ENCODE measurements at places on chromosomes 5 and 9. TPM values are rescaled to one million over a fixed set of nuclear protein-coding genes. Genes with fewer than 3 reads are reported as not detected.
A peak's percentile ranks its signal among the peaks of the same experiment; 100 is the strongest.

AUH gene
- 40.6 TPM for total RNA-seq

SEMA5A gene
- 55.3 TPM for total RNA-seq

SLC1A1 gene
- total RNA-seq = 8.5 TPM

MELK gene
- 0.60 TPM for total RNA-seq

PALM2AKAP2 gene
- 9.0 TPM for total RNA-seq

POLR1E gene
- 22.1 TPM for total RNA-seq

PCDHB1 gene
- 0.21 TPM for total RNA-seq

FBP2 gene
- total RNA-seq = not detected

- no peak for DNase-seq
- H3K4me3 ChIP-seq = no peak overlapping the region
- H3K36me3 ChIP-seq = no peaks in the 10 kb centered on the region
- no peaks in the 10 kb centered on the region for H3K27me3 ChIP-seq
Measured at GRCh38 chr5:9288234-9288633, 257.6 kb downstream of the SEMA5A start.

- peaks cover 13% of the 10 kb centered on the region for H3K4me1 ChIP-seq
- DNase-seq = peak; percentile 21
- H3K27me3 ChIP-seq = no peaks in the 10 kb centered on the region
- H3K4me3 ChIP-seq = no peak overlapping the region
- H3K36me3 ChIP-seq = no peaks in the 10 kb centered on the region
- H3K27ac ChIP-seq = no peak overlapping the region
Measured at GRCh38 chr5:158525663-158526062, 574.1 kb downstream of the EBF1 start.

DNA sequence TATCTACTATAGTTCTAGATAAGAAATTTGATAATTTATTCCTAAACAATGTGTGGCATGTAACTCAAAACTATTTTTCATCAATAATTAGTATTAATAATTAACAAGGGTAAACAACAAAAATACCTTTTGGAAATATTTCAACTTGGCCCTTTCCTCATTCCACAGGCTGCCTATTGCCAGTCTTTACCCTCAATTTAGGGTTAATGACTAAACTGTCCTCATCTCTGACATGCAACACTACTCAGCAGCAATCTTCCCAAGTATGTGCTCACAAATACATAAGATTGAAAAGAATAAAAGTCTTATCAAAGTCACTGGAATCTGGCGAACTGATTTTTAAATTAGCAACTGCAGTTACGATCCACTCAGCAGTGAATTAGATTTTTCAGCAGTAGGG, 153.6 kb downstream of the GLIS3 start:
- no peaks in the 10 kb centered on the region for H3K27me3 ChIP-seq
- no peak overlapping the region for H3K4me3 ChIP-seq
- H3K27ac ChIP-seq = no peak overlapping the region
- no peaks in the 10 kb centered on the region for H3K4me1 ChIP-seq
- DNase-seq = no peak

DNA sequence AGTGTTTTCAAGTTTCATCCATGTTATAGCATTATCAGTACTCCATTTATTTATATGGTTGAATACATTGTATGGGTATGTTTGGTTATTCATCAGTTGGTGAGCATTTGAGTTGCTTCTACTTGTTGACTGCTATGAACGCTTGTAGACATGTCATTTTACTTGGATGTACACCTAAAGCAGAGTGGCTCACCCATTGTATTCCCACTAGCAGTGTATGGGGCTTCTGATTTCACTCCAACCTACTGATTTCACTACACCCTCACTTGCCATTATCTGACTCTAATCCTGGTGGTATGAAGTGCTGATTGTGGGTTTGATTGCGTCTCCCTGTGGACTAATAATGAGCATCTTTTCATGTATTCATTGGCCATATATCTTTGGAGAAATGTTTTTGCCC, 9.5 kb downstream of the NPM1 start:
- no peaks in the 10 kb centered on the region for H3K36me3 ChIP-seq
- H3K27ac ChIP-seq = no peak overlapping the region
- no peaks in the 10 kb centered on the region for H3K4me1 ChIP-seq
- no peak for DNase-seq
- no peak overlapping the region for H3K4me3 ChIP-seq

DNA sequence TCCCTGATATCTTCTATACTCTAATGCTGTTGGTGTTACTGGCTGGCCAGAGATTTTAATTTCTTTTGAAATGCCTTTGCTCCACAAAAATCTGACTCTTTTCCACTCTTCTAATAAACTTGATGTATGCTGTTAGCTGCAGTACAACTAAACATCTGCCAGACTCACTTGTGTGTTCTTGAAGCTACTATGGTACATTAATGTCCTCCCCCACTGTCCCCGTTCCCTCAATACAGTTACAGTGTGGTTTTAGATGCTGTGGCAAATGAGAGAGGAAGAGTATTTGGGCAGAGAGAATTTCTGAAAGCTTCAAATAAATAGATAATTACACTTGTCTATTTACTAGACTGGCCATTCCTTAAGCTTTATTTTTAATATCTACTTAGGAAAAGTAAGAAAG, 18.3 kb upstream of the ERAP1 start:
- no peak overlapping the region for H3K27ac ChIP-seq
- no peak for DNase-seq
- no peaks in the 10 kb centered on the region for H3K36me3 ChIP-seq
- no peaks in the 10 kb centered on the region for H3K4me1 ChIP-seq

- H3K4me1 ChIP-seq = peaks cover 5% of the 10 kb centered on the region
- no peak overlapping the region for H3K27ac ChIP-seq
- no peaks in the 10 kb centered on the region for H3K27me3 ChIP-seq
- DNase-seq = no peak
- H3K4me3 ChIP-seq = no peak overlapping the region
- no peaks in the 10 kb centered on the region for H3K36me3 ChIP-seq
Measured at GRCh38 chr9:14441976-14442651, 128.2 kb upstream of the NFIB start.

DNA sequence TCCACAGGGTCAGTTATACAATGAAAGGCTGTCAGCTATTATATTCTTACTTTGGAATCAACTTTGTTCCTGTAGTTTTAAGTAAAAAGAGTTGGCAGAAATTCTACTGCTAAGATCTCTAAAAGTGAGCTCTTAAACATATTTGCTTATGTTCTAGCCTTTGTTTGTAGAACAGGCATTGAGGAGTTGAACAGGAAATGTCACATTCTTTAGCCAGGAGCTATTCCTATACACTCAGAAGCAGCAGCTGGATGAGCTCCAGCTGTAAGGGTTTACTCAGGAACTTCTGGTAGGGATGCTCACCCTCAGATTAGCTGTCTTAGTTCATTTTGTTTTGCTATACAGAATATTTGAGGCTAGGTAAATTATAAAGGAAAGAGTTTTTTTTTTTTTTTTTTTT, 22.4 kb upstream of the SPINK14 start:
- H3K36me3 ChIP-seq = no peaks in the 10 kb centered on the region
- DNase-seq = no peak
- H3K27me3 ChIP-seq = no peaks in the 10 kb centered on the region
- H3K4me1 ChIP-seq = no peaks in the 10 kb centered on the region

DNA sequence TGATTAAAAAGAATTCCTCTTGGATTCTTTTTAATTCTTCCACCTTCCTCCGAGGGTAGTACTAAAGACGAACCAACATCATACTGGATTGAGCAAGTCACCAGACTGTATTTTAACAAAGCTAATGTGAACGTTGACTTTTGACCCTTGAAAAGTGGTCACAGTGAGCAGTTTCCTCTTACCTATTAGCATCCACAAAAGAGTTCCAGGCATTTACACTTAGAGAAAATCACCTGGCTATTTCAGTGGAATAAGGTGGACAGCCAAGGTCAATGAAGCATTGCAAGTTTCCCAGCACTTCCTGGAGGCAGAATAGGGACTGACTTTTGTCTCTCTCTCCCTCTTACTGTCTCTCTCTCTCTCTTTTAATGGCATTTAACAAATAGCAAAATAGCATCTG, 145.1 kb upstream of the DAB2 start:
- no peak overlapping the region for H3K4me3 ChIP-seq
- no peak for DNase-seq
- no peaks in the 10 kb centered on the region for H3K4me1 ChIP-seq
- H3K27me3 ChIP-seq = no peaks in the 10 kb centered on the region

GRCh38 chr9:80615964-80616363, 1044.2 kb downstream of the TLE4 start:
- no peaks in the 10 kb centered on the region for H3K36me3 ChIP-seq
- no peak overlapping the region for H3K27ac ChIP-seq
- H3K27me3 ChIP-seq = no peaks in the 10 kb centered on the region

DNA sequence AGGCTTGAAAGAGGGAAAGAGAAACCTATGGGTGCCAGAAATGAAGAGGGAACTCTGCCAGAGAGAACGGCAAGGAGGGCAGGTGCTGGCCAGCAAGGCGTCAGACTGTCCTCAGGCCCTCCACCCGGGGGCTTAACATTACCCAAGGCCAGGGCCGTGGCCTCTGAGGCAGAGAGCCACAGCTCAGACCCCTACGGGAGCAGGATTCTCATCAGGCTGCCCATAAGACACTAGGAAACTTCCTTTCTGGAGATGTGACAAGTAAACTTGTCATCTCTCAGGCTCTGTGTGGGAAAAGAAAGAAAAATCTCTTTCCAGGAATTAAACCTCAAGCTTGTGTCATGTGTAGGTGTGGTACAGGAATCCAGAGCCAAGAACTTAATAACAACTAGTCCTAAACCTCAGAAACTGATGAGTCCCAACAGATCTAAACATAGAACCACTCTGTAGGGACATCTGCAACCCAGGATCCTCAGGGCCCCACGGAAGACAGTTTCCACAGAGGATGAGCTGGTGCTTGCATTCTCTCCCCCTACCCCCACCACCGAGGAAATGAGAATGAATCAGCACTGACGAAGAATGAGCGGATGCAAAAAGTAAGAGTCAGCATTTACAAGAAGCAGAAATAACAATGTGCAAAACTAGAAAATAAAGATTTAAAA, 74.3 kb downstream of the DCP2 start:
- DNase-seq = no peak
- no peaks in the 10 kb centered on the region for H3K36me3 ChIP-seq
- no peaks in the 10 kb centered on the region for H3K4me1 ChIP-seq
- H3K27me3 ChIP-seq = no peaks in the 10 kb centered on the region

GRCh38 chr5:7916171-7916804, 47.3 kb downstream of the MTRR start:
- no peak overlapping the region for H3K27ac ChIP-seq
- no peaks in the 10 kb centered on the region for H3K36me3 ChIP-seq
- H3K4me1 ChIP-seq = no peaks in the 10 kb centered on the region
- DNase-seq = no peak
- no peaks in the 10 kb centered on the region for H3K27me3 ChIP-seq

- no peak for DNase-seq
- H3K4me1 ChIP-seq = no peaks in the 10 kb centered on the region
- H3K27me3 ChIP-seq = no peaks in the 10 kb centered on the region
- H3K36me3 ChIP-seq = no peaks in the 10 kb centered on the region
Measured at GRCh38 chr5:85109616-85110015, 724.9 kb upstream of the EDIL3 start.

GRCh38 chr5:41433552-41434181, 76.7 kb downstream of the PLCXD3 start:
- no peaks in the 10 kb centered on the region for H3K4me1 ChIP-seq
- no peaks in the 10 kb centered on the region for H3K27me3 ChIP-seq
- no peaks in the 10 kb centered on the region for H3K36me3 ChIP-seq

DNA sequence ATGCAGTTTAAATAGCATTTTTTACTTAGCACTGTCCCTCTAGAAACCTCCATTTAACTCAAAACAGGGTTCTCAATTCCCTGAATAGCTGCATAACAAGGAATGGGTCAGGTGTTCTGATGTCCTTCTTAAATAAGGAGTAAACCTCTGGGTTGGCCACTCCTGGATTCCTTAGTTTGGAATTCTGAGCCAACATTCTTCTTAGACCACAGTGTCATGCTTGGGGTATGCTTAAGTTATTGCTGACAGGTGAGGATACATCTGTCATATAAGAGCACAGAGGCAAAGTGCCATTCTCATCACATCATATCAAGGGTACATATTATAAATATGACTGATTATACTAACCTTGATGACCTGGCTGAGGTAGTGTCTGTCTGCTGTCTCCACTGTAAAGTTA, 179.9 kb upstream of the SEMA6A start:
- no peaks in the 10 kb centered on the region for H3K36me3 ChIP-seq
- no peak overlapping the region for H3K4me3 ChIP-seq
- H3K4me1 ChIP-seq = no peaks in the 10 kb centered on the region
- H3K27ac ChIP-seq = no peak overlapping the region
- DNase-seq = no peak

- H3K4me1 ChIP-seq = no peaks in the 10 kb centered on the region
- no peak overlapping the region for H3K4me3 ChIP-seq
- H3K36me3 ChIP-seq = no peaks in the 10 kb centered on the region
- no peaks in the 10 kb centered on the region for H3K27me3 ChIP-seq
- DNase-seq = no peak
Measured at GRCh38 chr5:91977579-91977978, 594.5 kb upstream of the ARRDC3 start.

DNA sequence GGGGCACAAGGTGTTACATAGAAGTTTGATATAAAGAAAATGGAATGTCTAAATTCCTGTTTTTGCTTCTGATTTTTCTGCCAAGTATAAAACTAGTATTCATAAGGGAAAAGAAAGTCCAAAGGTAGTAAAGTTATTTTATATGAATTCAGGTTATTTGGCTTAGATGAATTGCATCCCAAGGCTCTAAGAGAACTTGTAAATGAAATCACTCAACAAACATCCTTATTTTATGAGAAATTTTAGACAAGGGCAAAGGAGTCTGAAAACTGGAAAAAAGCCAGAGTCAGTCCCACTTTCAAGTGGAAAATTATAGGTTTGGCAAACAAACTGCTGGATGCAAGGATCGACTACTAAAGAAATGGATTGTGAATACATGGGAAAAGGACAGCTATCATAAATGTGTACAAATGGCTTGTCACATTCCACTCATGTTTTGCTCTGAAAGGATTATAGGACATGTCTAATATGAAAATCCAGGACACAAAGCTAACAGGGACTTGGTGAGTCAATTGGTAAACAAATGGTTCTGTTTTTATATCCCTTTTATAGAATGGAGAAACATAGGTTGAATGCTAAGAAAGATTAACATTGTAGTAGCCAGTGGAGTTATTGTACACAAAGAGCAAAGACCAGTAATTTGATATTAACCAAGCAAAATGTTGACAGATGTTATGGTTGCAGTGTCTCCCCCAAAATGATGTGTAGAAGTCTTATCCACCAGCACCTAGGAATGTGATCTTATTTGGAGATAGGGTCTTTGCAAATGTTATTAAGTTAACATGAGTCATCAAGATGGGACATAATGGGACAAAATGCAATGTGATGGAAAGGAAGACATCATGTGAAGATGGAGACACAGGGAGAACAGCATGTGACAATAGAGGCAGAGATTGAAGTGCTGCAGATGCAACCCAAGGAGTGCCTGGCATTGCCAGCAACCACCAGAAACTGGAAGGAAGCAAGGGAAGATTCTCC, 495.7 kb downstream of the TLE1 start:
- no peaks in the 10 kb centered on the region for H3K4me1 ChIP-seq
- no peak for DNase-seq
- no peaks in the 10 kb centered on the region for H3K36me3 ChIP-seq
- H3K27me3 ChIP-seq = no peaks in the 10 kb centered on the region

- peak; percentile 75 for DNase-seq
- H3K4me1 ChIP-seq = peaks cover 31% of the 10 kb centered on the region
- peak overlapping the region; percentile 77 for H3K4me3 ChIP-seq
- no peaks in the 10 kb centered on the region for H3K36me3 ChIP-seq
- H3K27ac ChIP-seq = peak overlapping the region; percentile 89
- no peaks in the 10 kb centered on the region for H3K27me3 ChIP-seq
Measured at GRCh38 chr9:2016408-2017330, 1.5 kb downstream of the SMARCA2 start.
